ENCODE measurements at places on chromosomes 7 and 10. TPM values are rescaled to one million over a fixed set of nuclear protein-coding genes. Genes with fewer than 3 reads are reported as not detected.

PLAU gene
- total RNA-seq = 305 TPM

DNA sequence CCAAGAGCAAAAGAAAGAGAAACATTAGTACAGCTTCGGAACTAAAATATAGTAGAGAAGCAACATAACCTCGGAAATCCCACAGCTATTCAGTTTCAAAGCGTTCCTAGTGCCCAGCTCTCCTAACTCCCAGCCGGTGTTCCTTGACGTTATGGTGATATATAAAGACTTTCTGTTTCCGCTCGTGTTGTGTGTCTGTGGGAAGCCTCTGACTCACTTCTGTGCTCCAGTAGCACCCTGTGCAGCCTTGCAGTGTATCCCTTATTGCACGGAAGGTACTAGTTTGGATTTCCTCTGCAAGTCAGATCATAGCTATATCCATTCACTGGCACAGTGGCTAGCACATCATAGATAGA, 535 bp downstream of the ASAH2B start:
- H3K27me3 ChIP-seq = peaks cover 4% of the 10 kb centered on the region
- peak overlapping the region; percentile 93 for H3K27ac ChIP-seq
- no peak for DNase-seq
- peaks cover 3% of the 10 kb centered on the region for H3K4me1 ChIP-seq

- no peaks in the 10 kb centered on the region for H3K36me3 ChIP-seq
- no peak overlapping the region for H3K27ac ChIP-seq
Observed at GRCh38 chr7:85405016-85405902, 218.4 kb upstream of the SEMA3D start.

- no peak overlapping the region for H3K4me3 ChIP-seq
- H3K27ac ChIP-seq = no peak overlapping the region
- H3K27me3 ChIP-seq = no peaks in the 10 kb centered on the region
- no peak for DNase-seq
- H3K4me1 ChIP-seq = no peaks in the 10 kb centered on the region
- H3K36me3 ChIP-seq = peaks cover 44% of the 10 kb centered on the region
Observed at GRCh38 chr7:55160539-55160938, 141.7 kb downstream of the EGFR start.

DNA sequence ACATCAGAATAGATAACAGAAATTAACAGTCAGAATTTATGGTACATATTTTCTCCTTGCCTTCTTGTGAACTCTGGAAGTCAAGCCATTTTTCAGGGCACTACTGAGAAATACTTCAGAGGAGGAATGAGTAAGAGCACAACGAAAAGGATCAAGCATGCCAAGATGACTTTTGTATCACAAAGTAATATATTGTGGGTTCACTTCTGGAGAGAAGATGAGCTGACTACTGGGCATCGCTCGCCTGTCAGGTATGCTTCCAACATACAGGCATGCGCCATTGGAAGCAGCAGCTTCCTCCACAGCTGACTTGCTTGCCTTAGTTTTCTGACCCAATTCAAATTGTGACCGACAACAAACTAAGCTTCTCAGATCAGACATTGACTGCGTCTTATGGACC, 137.3 kb downstream of the VTI1A start:
- H3K36me3 ChIP-seq = no peaks in the 10 kb centered on the region
- H3K4me1 ChIP-seq = no peaks in the 10 kb centered on the region
- no peaks in the 10 kb centered on the region for H3K27me3 ChIP-seq
- H3K4me3 ChIP-seq = no peak overlapping the region
- DNase-seq = no peak
- H3K27ac ChIP-seq = no peak overlapping the region

HPSE2 gene
- not detected for total RNA-seq

DNA sequence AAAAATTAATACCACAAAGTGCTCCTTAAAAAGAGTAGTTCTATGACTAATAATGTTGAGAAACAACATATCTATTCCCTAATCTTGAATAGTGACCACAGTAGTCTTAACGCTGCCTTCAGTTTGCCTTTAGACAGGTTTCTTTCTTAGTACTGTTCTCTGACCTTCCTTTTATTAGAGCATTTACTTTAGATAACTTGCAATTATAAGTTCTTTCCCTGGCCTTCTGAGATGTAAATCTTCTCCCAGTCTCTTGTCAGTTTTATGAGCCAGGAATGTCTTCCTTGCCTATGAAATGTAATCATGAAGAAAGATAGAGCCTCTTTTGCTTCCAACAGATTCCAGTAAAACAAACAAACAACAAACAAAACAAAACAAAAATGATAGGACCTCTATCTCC, 1119.8 kb upstream of the LRRTM3 start:
- H3K36me3 ChIP-seq = no peaks in the 10 kb centered on the region
- no peak overlapping the region for H3K4me3 ChIP-seq
- H3K4me1 ChIP-seq = no peaks in the 10 kb centered on the region
- H3K27ac ChIP-seq = peak overlapping the region; percentile 54
- DNase-seq = no peak
- H3K27me3 ChIP-seq = no peaks in the 10 kb centered on the region

DNA sequence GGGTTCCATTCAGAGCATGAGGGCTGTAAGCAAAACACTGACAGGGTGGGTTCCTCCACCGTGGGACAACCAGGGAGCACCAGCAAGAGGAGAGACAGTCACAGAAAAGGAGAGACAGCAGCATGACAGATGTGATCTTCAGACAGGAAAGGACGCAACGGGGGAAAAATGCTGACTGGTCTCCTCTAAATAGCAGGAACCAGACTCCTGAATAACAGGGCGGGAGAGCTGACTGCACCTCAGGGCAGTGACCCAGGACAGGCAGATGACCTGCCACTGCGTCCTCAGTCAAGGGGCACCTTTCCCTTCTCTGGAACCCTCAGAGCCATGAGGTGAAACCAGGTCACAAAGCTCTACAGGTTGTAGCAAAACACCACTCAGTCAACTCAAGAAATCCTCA, 37.0 kb downstream of the CDCA7L start:
- DNase-seq = no peak
- H3K27ac ChIP-seq = no peak overlapping the region
- no peak overlapping the region for H3K4me3 ChIP-seq
- H3K27me3 ChIP-seq = no peaks in the 10 kb centered on the region
- no peaks in the 10 kb centered on the region for H3K4me1 ChIP-seq

HIF1AN gene
- 83.1 TPM for total RNA-seq

GRCh38 chr7:109983618-109984017, 1107.3 kb upstream of the LRRN3 start:
- DNase-seq = no peak
- H3K36me3 ChIP-seq = no peaks in the 10 kb centered on the region
- no peak overlapping the region for H3K4me3 ChIP-seq
- no peaks in the 10 kb centered on the region for H3K4me1 ChIP-seq
- H3K27ac ChIP-seq = no peak overlapping the region

GRCh38 chr10:112242769-112243168, 40.4 kb upstream of the TECTB start:
- H3K4me3 ChIP-seq = no peak overlapping the region
- no peaks in the 10 kb centered on the region for H3K36me3 ChIP-seq
- DNase-seq = no peak
- no peaks in the 10 kb centered on the region for H3K27me3 ChIP-seq
- H3K4me1 ChIP-seq = no peaks in the 10 kb centered on the region

DNA sequence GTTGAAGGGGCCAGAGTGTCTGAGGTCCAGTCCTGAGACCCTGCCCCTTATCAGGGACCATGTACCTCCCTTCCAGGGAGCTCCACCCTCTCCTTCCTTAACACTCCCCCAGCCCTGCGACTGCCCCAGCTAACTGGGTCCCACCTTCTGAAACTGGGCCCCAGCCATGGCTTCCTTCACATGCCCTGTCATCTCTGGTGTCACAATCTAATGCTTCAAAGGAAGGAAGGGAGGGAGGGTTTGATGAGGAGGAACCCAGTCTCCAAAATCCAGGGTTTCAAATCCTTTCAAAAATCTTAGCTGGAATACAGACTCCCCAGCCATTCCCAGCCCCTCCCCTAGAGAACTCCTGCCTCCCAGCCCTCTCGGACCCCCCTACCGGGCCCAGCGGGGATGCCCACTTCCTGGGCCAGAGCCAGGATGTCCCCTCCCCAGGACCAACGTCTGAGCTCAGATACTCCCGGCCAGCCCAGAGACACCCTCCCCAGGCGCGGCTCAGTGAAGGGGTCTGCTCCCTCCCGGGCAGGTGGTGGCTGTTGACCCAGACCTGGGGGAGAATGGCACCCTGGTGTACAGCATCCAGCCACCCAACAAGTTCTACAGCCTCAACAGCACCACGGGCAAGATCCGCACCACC, 18.0 kb downstream of the C10orf105 start:
- no peaks in the 10 kb centered on the region for H3K36me3 ChIP-seq
- no peak overlapping the region for H3K4me3 ChIP-seq
- peaks cover 1% of the 10 kb centered on the region for H3K4me1 ChIP-seq
- H3K27ac ChIP-seq = no peak overlapping the region
- H3K27me3 ChIP-seq = no peaks in the 10 kb centered on the region

DNA sequence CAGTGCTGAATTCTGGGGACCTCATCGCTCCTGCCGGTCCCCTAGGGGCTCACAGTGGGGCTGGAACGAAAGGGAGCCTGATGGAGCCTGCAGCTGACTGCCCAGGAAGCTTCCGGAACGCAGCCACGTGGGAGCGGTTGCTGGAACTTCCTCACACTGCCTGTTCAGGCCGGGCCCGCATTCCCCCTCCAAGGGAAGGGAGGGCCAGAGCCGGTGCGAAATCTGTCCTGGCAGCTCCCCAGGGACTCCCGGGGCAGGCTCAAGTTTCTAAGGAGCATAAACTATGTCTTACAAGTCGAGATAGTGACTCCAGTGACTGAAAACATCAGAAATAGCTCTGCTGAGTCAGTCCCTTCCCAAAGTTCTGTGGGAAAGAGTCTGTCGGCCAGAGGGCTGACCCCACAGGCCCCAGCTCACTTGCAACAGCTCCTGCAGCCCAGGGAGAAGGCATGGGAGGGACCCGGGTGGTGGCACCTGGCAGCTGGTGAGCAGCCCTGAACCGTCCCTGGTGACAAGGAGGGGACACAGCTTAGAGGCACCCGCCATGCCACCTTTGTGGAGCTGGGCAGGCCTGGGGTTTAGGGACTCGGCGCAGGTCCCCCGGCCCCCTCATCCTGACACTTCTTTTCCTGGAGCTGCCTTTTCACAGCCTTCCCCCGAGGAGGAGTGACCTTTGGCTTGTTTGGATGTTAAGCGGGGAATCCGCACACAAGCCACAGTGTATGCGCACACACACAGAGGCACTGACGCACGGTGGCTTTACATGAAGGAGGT, 47.6 kb downstream of the PDGFA start:
- H3K36me3 ChIP-seq = no peaks in the 10 kb centered on the region
- no peak overlapping the region for H3K27ac ChIP-seq
- no peak overlapping the region for H3K4me3 ChIP-seq
- H3K27me3 ChIP-seq = no peaks in the 10 kb centered on the region

GRCh38 chr7:84060760-84061261, 133.8 kb downstream of the SEMA3A start:
- H3K4me1 ChIP-seq = peaks cover 3% of the 10 kb centered on the region
- DNase-seq = peak; percentile 28
- no peaks in the 10 kb centered on the region for H3K36me3 ChIP-seq
- H3K27me3 ChIP-seq = no peaks in the 10 kb centered on the region
- peak overlapping the region; percentile 48 for H3K27ac ChIP-seq

DNA sequence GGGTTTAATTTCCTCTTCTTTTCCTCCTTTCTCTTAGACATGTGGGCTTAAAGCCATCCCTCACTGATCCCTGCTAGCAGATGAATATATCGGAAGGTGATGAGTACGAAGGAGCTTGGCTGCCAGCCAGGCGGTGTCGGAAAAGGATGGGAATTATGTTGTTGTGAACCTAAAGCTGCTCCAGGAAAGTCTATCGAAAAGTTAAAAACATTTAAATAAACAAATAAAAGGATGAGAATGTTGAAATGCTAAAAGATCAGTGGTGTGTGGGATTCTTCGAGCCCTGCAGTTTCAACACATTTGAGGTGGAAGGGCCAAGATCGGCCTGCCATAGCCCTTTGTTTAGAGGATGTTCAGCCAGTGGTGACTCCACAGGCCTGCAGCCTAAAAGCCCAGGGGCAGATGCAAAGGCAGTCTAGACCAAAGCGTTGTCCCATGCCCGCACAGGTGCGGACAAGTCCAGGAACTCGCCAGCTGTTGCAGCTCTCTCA, 107.9 kb downstream of the JCAD start:
- H3K36me3 ChIP-seq = no peaks in the 10 kb centered on the region
- no peak for DNase-seq
- H3K27ac ChIP-seq = no peak overlapping the region
- no peaks in the 10 kb centered on the region for H3K27me3 ChIP-seq

DNA sequence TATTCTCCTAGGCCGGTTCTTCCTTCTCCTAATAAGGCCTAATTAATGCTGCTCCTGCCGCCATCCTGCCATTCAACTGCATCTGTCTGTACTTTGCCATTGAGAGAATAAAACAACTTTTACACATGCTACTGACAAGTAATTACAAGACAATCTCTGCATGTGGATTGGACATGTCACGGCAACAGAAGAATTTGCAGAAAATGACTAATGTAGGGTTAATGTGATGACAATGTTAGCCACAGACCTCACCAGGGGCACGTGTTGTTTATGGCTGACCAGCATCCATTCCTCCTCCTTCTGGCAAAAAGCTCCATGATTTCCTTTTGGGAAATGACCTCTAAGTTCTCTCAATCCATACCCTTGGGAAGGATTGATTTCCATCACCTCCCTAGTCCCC, 58.0 kb downstream of the NEBL start:
- no peak overlapping the region for H3K4me3 ChIP-seq
- H3K27ac ChIP-seq = no peak overlapping the region
- no peaks in the 10 kb centered on the region for H3K4me1 ChIP-seq
- no peak for DNase-seq
- H3K27me3 ChIP-seq = no peaks in the 10 kb centered on the region
- H3K36me3 ChIP-seq = no peaks in the 10 kb centered on the region

- H3K4me3 ChIP-seq = peak overlapping the region; percentile 89
- peak overlapping the region; percentile 99 for H3K27ac ChIP-seq
- H3K4me1 ChIP-seq = no peaks in the 10 kb centered on the region
- H3K36me3 ChIP-seq = peaks cover 7% of the 10 kb centered on the region
- DNase-seq = no peak
- H3K27me3 ChIP-seq = no peaks in the 10 kb centered on the region
Observed at GRCh38 chr7:5424749-5425506, 1.3 kb upstream of the TNRC18 start.

PON1 gene
- total RNA-seq = not detected

DNA sequence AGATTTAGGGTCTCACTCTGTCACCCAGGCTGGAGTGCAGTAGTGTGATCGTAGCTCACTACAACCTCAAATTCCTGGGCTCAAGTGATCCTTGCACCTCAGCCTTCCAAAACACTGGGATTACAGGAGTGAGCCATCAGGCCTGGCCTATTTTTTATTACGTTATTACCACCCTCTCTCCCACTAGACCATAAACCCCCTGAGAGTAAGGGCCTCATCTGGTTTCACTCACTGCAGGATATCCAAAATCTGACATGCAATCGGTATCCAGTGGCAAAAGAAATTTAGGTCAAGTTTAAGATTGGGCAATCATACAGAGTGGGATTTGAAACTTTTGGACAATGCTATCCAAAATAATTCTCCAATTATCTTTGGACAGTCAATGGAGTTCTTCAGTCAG, 117.0 kb upstream of the NEBL start:
- no peak for DNase-seq
- no peaks in the 10 kb centered on the region for H3K36me3 ChIP-seq
- no peaks in the 10 kb centered on the region for H3K27me3 ChIP-seq
- H3K27ac ChIP-seq = no peak overlapping the region
- no peaks in the 10 kb centered on the region for H3K4me1 ChIP-seq

GRCh38 chr7:977326-978048, 2.1 kb upstream of the COX19 start:
- H3K4me3 ChIP-seq = no peak overlapping the region
- DNase-seq = no peak
- peak overlapping the region; percentile 14 for H3K27ac ChIP-seq
- H3K36me3 ChIP-seq = peaks cover 8% of the 10 kb centered on the region

CACNA2D1 gene
- total RNA-seq = 9.8 TPM

Measured in Panc1 (cell line).